ENCODE measurements at places on chromosomes 12 and 14.
A peak's percentile ranks its signal among the peaks of the same experiment; 100 is the strongest.

- DNase-seq, result peak; percentile 12
Observed at GRCh38 chr12:101455685-101456084, 19.5 kb upstream of the SPIC start.

DNA sequence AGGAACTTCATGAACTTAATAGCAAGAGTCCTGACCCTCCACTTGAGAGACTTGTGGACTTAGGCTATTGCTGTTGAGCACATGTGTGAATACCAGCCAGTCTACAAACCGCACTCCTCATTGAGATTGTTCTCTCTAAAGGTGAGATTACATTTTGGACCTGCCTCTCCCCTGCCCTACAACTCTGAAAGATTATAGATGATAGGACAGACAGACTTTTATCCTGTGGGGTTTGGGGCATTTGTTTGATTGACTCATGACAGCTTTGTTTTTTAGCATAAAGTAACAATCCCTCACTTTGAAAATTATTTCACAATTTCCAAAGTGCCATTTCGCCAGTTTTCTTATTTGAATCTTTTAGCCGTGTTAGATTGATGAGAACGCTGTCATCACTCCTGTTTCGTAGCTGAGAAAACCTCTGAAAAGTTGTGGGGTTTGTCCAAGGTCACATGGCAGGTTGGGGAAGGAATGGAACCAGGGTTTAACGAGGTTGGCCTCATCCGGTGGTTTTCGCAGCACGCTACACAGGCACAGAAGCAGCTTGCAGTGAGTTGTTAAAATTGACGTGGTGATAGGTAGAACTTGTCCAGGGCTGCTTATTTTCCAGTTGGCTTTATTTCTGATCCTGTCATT lies 836 bp downstream of the EVL start:
- DNase-seq, result peak; percentile 86

DNA sequence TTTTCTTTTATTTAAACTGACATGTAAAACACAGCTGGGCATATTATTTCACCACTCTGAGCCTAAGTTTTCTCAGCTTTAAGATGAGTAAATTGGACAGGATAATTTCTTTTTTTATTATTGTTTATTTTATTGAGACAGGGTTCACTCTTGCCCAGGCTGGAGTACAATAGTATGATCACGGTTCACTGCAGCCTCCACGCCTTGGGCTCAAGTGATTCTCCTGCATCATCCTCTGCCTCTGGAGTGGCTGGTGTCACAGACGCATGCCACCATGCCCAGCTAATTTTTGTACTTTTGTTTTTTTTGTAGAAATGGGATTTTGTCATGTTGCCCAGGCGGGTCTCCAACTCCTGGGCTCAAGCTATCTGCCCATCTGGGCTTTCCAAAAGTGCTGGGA lies 12.7 kb downstream of the BMAL2 start:
- no peak for DNase-seq

DNA sequence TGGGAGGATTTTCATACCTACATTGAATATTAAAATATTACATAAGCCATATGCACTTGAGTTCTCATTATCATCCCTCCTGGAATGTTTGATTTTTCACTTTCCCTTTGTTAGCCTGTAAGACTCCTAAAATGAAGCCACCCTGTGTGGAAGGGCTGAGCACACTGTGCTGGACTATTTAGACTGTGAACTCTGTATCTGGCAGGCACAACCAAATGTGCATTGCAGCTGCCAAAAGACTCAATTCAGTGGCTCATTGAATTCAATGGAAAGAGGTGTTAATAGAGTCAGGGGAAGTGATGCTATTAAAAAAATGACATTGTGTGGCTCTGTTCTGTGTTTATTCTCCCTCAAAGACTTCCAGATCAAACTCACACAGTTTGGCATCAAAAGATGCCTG lies 111.1 kb downstream of the SMOC1 start:
- no peak for DNase-seq

Measured in stimulated activated CD4-positive, alpha-beta T cell treated with anti-CD3 and anti-CD28 coated beads, Interleukin-4, amount 100 ng/mL, for 24 hours (primary cell).